HFFc6 (cell line): ENCODE measurements at places on chromosomes 11 and 22. TPM values are rescaled to one million over a fixed set of nuclear protein-coding genes. Genes with fewer than 3 reads are reported as not detected.

The LGALS12 gene
- not detected in 3 replicates for total RNA-seq

The FGF4 gene
- not detected in 3 replicates for total RNA-seq

The DENND6B gene
- total RNA-seq = 1.4 to 2.2 TPM (median 2.1 TPM) in 3 replicates

The CRYBB2 gene
- 0.34 to 0.50 TPM in 2 of 3 replicates, not detected in the other for total RNA-seq

The CHRNA10 gene
- 0.31 and 0.52 TPM in 2 replicates for total RNA-seq

The POU2AF2 gene
- total RNA-seq = not detected in 3 replicates

The LGR4 gene
- 17.9 to 21.4 TPM (median 19.8 TPM) in 3 replicates for total RNA-seq

The ABCG4 gene
- 0.05 to 0.24 TPM (median 0.17 TPM) in 3 replicates for total RNA-seq
